Fibroblast of gingiva (primary cell): ENCODE measurements at places on chromosomes 16 and 17.

GRCh38 chr17:31414550-31414918 is 23.1 kb downstream of the RAB11FIP4 start:
- DNase-seq: no peak

DNA sequence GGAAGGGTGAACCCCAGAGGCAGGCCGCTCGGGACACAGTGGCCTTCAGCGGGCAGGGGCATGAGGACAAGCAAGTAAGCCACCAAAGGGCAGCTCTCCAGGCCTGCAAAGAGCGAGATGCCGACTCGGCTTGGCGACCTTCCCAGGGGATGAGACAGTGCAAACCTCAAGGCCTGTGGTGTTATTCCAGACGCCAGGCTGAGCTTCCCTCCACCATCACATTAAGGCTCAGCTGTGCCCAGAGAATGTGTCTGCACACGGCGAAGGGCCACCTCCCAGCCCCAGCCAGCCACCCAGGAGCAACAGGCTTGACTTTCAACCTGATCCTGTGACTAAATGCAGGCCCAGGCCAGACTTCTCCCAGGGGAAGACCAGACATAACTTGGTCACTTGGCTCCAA is 251.4 kb downstream of the SOX9 start:
- peak; percentile 59 for DNase-seq

GRCh38 chr16:84608282-84608681 is 9.6 kb downstream of the COTL1 start:
- no peak for DNase-seq

DNA sequence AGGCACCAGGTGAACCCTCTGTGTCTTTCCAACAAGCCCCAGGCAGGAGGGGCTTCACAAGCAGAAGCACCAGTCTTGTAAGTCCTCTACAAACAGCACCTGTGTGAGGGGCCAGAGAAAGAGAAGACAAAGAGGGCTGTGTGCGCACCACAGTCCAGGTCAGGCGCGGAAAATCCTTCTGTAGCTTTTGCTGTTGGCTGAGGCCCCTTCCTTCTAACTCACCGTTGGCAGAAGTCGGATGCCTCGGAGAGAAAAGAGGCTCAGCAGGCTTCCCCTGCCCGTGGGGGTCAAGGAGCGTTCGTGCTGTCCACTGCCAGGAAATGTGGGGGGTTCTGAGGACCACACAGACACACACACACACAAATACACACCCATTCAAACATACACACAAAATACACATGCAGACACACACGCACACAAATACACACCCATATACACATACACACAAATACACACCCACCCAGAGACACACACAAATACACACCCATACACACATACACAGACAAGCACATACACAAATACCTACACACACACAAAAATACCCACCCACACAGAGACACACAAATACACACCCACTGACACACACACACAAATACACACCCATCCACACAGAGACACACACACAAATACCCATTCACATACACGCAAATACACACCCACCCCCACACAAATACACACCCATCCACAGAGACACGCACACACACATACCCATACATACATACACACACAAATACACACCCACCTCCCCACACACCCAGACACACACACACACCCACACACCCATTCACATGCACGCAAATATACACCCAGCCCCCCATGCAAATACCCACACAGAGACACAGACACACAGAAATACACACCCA is 6.8 kb downstream of the ZG16B start:
- DNase-seq: no peak

GRCh38 chr17:57946798-57947358 is 8.3 kb downstream of the CUEDC1 start:
- peak; percentile 60 for DNase-seq

- DNase-seq: no peak
These were observed at the start of gene SHISA6 for GRCh38 chr17:11240841-11241610. Gene SHISA6, plus strand, starts transcription at chr17:11241213.
